ENCODE measurements at places on chromosomes 3 and 15. TPM values are rescaled to one million over a fixed set of nuclear protein-coding genes. Genes with fewer than 3 reads are reported as not detected.

Gene TEX55
- total RNA-seq = not detected

Gene SAXO2
- 4.2 TPM for total RNA-seq

Gene GPR15
- not detected for total RNA-seq

Gene REC114
- total RNA-seq = not detected

Gene CHRD
- total RNA-seq = not detected

Gene COL6A6
- total RNA-seq = not detected

Gene POPDC2
- 0.64 TPM for total RNA-seq

Gene INTS14
- 41.8 TPM for total RNA-seq

Gene MESP2
- 0.31 TPM for total RNA-seq

Gene POLQ
- 1.0 TPM for total RNA-seq

Gene BMF
- total RNA-seq = 1.5 TPM

Gene UBAP1L
- 2.3 TPM for total RNA-seq

Gene SCN11A
- total RNA-seq = not detected

Gene PRKAR2A
- 41.3 TPM for total RNA-seq

Gene GOLGA8H
- 0.17 TPM for total RNA-seq

Gene NUP210
- total RNA-seq = 0.05 TPM

Gene GOLGB1
- total RNA-seq = 44.2 TPM
